T-helper 17 cell (primary cell): ENCODE measurements at places on chromosomes 6 and 20. TPM values are rescaled to one million over a fixed set of nuclear protein-coding genes. Genes with fewer than 3 reads are reported as not detected.

The TNNC2 gene
- total RNA-seq = 0.99 TPM

The DUSP15 gene
- not detected for total RNA-seq

The TBC1D22B gene
- total RNA-seq = 11.9 TPM

The SPTLC3 gene
- total RNA-seq = 0.42 TPM

The DZANK1 gene
- 3.9 TPM for total RNA-seq

The UNC5CL gene
- total RNA-seq = 4.9 TPM

The MYCT1 gene
- not detected for total RNA-seq

The IER3 gene
- 11.3 TPM for total RNA-seq

The SPACA1 gene
- total RNA-seq = not detected

The TRIM40 gene
- total RNA-seq = 3.5 TPM

The NKAIN2 gene
- total RNA-seq = not detected

The CD40 gene
- 5.8 TPM for total RNA-seq

The SLC17A1 gene
- not detected for total RNA-seq

The MOCS1 gene
- 0.52 TPM for total RNA-seq

The CST5 gene
- not detected for total RNA-seq

The DLK2 gene
- total RNA-seq = 0.89 TPM

The CFAP61 gene
- total RNA-seq = not detected

The PBOV1 gene
- total RNA-seq = not detected

The ZNF311 gene
- total RNA-seq = 0.40 TPM

The COMMD7 gene
- total RNA-seq = 33.9 TPM

The DSP gene
- not detected for total RNA-seq

The DNAH8 gene
- 0.05 TPM for total RNA-seq

The FAM8A1 gene
- total RNA-seq = 13.0 TPM
